ENCODE measurements at places on chromosomes 6 and 20. TPM values are rescaled to one million over a fixed set of nuclear protein-coding genes. Genes with fewer than 3 reads are reported as not detected.

Gene OPRL1
- total RNA-seq, result 3.4 TPM

Gene WFDC2
- not detected for total RNA-seq

Gene SPDEF
- 123 TPM for total RNA-seq

Gene PHF20
- total RNA-seq, result 59.7 TPM

Gene CLVS2
- not detected for total RNA-seq

All from breast epithelium (tissue), 4 donors.